ENCODE measurements at places on chromosomes 16 and 17. TPM values are rescaled to one million over a fixed set of nuclear protein-coding genes. Genes with fewer than 3 reads are reported as not detected.

The PPP1R27 gene
- total RNA-seq, result not detected

The PYY gene
- not detected for total RNA-seq

The TP53TG3 gene
- 0.37 TPM for total RNA-seq

The DLG4 gene
- total RNA-seq, result 9.5 TPM

The CLEC3A gene
- not detected for total RNA-seq

The HOXB8 gene
- total RNA-seq, result not detected

The EME1 gene
- total RNA-seq, result 21.8 TPM

The STX1B gene
- total RNA-seq, result 0.62 TPM

The QPRT gene
- total RNA-seq, result 4.8 TPM

The CBX2 gene
- 4.6 TPM for total RNA-seq

The SAMD14 gene
- 0.07 TPM for total RNA-seq

The CCL4 gene
- total RNA-seq, result 2.8 TPM

The CHD9NB gene
- 0.15 TPM for total RNA-seq

The C16orf54 gene
- total RNA-seq, result 88.3 TPM

The NEK8 gene
- total RNA-seq, result 7.3 TPM

The KRT25 gene
- total RNA-seq, result not detected

The PLK1 gene
- 134 TPM for total RNA-seq

The CACNG5 gene
- not detected for total RNA-seq

The WFIKKN2 gene
- total RNA-seq, result not detected

The SLC16A13 gene
- 18.0 TPM for total RNA-seq

The NPIPB13 gene
- 11.4 TPM for total RNA-seq

The NPLOC4 gene
- total RNA-seq, result 98.2 TPM
